ENCODE measurements at places on chromosomes 1 and 21.

GRCh38 chr1:154689083-154689482 lies 81.1 kb upstream of the ADAR start:
- no peak for DNase-seq

DNA sequence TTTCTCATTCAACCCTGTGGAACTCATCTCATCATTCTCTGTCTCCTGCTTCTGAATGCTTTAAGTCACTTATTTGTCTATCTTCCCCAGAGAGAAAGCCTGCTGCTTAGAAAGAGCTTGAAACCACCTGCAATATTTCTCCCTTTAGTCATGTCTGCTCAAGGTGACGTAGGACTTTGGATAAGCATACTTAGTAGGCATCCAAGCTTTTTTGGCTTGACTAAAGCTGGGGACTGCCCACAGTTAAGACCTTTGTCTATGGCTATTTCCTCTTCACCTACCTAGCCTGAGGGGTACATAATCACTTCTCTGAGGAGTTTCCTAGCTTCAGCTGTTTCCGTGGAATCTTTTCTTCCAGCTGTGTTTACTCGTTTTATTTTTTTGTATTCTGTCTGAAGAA lies 665.8 kb upstream of the CAMK1G start:
- no peak for DNase-seq

DNA sequence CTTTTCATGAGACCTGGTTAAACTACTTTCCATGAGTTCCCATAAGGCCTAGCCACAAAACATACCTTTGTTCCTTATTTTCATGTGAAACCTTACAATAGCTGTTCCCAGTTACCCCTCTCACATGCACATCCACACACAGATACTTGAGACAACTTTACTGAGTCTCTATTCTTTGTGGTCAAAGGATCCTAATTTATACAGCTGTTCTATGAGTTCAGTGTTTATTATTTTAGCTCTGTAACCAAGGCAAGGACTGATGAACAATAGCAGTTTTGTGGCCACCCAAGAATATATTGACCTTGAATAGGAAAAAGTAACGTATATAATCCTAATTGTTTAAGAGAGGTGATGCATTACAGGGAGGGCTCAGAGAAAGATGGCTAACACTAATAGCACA lies 160.5 kb upstream of the CACYBP start:
- DNase-seq, result no peak

- peak; percentile 73 for DNase-seq
These were observed 437 bp upstream of the HSPG2 start for GRCh38 chr1:21937372-21938121.

GRCh38 chr1:112034277-112034676 lies 44.8 kb upstream of the KCND3 start:
- no peak for DNase-seq

- no peak for DNase-seq
These were observed 28.4 kb downstream of the DMBX1 start for GRCh38 chr1:46517932-46518498.

DNA sequence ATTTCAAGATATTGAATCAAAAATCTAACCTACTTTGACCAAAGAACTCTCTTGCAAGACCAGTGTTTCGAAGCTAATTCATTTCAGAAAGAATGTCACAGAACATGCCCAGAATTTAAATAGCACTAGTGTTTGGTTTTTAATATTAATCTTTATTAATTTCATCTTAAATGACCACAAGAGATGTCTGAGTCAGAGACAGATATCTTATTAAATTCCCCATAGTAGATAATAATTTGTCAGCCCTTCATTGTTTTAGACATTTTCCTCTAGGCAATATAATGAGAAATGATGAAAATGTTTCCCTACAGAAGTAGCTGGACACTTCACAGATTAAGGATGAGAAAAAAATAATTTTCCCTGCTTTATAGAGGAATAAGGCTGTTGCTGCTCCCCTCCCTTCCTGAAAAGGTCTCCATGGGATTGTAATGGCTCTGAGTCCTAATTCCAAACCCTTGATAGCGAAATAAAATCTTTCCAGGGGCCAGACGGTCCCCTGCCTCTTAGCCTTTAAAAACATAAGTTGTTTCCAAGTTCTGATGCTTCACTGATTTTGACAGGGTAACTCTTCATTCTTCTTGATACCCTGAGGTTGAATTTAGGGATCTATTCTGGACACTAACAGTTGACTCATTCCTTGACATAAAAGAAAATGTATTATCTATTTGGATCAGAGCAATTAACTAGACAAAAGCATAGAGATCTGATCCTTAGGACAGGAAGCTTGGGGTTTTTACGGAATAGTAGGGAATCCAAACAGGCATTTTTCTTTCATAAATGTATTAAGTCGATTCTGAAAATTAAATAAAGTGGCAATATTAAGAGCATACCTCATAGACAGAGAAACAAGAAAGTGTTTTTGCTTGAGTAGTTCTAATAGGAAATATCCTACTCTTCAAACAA lies 820.8 kb downstream of the BRINP3 start:
- DNase-seq, result no peak

- DNase-seq, result no peak
These were observed 28.9 kb upstream of the RUNX1 start for GRCh38 chr21:35077975-35078374.

DNA sequence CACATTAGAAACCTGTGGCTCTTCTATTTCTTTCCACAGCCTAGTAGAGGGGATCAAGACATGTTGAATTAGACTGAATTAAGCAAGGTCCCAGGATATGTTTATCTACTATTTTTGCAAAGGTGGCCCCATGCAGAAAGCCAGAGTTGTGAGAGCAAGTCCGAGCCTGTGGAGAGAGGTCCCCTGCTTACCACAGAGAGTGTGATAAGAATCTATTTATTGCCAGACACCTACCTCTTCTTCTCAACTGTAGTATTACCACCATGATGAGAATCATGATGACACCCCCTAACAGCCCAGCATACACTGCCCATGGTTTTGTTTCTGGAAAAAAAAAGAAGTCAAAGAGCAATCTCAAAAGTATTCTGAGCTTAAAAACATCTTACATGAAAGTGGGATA lies 23.0 kb downstream of the SLAMF1 start:
- no peak for DNase-seq

DNA sequence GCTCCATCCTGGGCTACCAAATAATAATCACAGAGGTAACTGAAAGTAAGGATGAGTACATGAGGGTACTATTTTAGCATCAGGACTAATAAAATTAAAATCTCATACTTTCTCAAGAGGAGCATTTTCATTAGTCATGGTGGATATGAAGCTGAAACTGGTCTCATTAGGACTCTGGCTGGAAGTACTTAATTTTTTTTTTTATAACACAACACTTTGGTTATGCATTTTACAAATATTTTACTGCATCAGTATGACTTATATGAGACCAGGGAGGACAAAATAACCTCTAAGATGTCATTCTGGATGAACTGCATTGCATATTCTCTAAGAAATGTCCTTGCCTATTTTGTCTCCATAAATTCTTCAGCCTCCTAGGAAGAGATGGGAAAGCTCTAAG lies 290.9 kb downstream of the HLX start:
- DNase-seq, result no peak

DNA sequence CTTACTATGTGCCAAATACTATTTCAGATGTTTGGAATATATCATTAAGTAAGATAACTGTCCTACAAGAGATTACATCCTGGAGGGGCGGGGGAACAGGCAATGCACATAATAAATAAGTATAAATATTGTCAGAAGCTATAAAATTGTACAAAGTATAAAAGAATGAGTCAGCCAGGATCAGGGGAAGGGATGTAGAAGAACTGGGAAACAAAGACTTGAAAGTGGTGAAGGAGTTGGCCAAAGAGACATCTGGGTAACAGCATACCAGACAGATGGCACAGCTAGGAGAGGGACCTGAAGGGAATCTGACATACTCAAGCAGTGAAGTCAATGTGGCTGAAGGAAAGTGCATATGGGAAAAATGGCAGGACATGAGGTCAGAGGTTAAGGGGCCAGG lies 53.9 kb downstream of the CYYR1 start:
- DNase-seq, result no peak

DNA sequence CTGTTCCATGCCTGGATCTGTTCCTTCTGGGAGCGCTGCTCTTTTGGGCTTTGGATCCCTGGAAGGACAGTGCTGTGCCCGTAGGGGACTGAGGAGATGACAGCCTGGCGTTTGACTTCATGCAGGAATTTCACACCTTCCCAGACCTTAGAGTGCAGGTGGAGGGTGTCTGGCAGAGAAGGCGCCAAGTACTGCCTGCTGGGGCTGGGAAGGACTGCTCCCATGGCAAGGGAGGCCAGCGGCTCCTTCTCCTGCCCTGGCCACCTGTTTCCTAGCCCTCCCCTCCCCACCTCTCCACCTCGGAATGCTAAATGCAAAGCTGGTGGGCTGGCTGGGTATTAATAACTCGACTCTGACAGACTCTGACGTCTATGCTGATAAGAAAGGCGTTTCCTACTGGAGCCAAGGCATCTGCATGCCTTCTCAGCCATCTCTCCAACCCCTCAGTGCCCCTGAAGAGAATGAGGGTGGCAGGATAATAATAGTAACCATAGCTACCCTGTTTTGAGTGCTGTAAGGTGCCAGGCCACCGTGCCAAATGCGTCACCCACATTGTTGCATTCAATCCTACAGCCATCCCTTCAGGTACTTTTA lies 17.5 kb upstream of the PDIK1L start:
- peak; percentile 34 for DNase-seq

GRCh38 chr1:118920124-118920717 lies 67.9 kb downstream of the TBX15 start:
- DNase-seq, result no peak

DNA sequence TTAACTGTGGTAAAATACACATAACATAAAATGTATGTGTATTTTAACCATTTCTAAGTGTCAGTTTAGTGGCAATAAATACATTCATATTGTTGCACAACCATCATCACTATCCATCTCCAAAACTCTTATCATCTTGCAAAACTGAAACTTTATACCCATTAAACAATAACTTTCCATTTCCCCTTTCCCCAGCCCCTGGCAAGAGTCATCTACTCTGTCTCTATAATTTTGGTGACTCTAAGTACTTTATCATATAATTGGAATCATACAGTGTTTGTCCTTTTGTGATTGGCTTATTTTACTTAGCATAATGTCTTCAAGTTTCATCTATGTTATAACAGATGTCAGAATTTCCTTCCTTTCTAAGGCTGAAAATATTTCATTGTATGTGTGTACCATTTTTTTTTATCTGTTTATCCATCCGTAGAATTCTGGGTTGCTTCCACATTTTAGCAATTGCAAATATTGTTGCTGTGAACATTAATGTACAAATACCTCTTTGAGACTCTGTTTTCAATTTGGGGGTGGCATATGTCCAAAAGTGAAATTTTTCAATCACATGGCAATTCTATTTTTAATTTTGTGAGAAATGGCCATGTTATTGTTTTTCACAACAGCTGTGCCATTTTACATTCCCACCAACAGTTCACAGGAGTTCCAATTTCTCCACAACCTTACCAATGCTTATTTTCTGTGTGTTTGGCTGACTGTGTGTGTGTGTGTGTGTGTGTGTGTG lies 153.9 kb upstream of the GORAB start:
- DNase-seq, result no peak

DNA sequence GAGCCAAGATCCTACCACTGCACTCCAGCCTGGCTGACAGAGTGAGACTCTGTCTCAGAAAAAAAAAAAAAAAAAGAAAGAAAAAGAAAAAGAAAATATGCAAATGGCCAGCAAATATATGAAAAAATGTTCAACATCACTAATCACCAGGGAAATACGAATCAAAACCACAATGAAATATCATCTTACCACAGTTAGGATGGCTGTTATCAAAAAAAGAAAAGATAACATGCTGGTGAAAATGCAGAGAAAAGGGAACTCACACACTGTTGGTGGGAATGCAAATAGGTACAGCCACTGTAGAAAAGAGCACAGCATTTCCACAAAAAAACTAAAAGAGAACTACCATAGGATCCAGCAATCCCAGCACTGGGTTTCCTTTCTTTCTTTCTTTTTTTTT lies 477.5 kb downstream of the SMYD3 start:
- DNase-seq, result peak; percentile 26

DNA sequence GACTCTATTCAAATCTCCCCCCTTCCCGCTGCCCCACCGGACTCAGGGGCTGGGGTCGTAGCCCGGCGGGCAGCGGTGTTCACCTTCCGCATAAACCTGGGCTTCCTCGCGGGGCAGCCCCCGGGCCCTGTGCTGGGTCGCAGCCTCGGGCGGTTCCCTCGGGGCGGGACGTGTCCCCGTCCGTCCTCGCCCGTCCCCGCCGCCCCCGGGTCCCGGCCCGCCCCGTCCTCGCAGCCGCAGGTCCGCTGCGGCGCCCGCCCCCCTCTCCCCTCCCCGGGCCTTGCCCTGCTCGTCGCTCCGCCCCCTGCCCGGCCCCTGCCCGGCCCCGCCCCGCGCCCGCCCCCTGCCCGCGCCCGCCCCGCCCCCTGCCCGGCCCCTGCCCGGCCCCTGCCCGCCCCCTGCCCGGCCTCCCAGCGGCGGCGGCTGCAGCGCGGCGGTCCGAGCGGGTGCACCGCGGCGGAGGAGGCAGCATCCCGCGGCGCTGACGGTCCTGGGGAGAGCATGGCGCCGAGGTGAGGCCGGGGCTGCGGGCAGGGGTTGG lies at the start of gene COL18A1:
Gene COL18A1 (plus strand): TSS at position 436 of the 541 bp plus-strand sequence. CDS start 66 bp downstream, at position 502.
- no peak for DNase-seq

- no peak for DNase-seq
These were observed 110.8 kb downstream of the MATN1 start for GRCh38 chr1:30612536-30613065.

- no peak for DNase-seq
These were observed 200.4 kb upstream of the FGGY start for GRCh38 chr1:59096501-59096900.

DNA sequence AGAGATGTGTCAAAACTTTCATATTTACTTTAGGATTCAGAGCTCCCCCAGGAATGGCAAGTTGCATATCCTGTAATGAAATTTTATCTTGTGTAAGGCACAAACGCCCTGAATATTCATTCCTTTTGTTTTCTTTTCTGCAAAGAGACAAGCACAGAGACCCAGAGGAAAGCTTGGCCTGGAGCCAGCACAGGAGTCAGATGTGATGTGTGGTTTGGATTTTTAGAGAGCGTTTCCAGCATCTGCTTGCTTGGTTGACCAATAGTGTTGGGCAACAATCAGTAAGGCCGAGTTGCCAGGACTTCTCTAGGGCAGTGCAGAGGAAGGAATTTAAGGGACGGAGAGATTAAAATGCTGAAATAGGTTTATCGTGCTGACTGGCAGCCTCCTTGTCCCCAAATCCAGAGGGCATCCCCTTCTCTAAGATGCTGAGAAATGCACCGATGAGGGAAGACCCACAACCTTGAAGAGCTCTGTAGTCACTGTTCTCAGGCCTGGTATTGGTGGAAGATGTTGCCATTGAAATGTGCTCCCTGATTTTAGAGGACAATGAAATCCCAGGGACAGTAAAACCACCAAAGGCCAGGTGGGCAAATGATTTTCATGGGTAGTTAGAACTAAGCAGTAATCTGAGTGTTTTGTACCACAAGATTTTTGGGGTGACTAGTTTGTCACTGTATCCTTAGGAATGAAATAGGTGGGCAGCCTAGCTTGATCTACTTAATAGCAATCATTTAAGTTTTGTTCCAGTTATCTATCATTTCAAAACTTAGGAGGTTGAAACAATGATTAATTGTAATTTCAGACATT lies 37.9 kb upstream of the RHOU start:
- DNase-seq, result peak; percentile 97

GRCh38 chr1:93807311-93807930 lies 71.6 kb downstream of the DNTTIP2 start:
- peak; percentile 85 for DNase-seq

GRCh38 chr1:72485801-72486200 lies 203.5 kb upstream of the NEGR1 start:
- no peak for DNase-seq

GRCh38 chr1:57307392-57308170 lies 116.3 kb downstream of the DAB1 start:
- DNase-seq, result no peak

- DNase-seq, result no peak
These were observed 203.0 kb downstream of the SLC35F3 start for GRCh38 chr1:234107416-234108021.

GRCh38 chr1:156487862-156488261 lies 12.7 kb downstream of the MEF2D start:
- DNase-seq, result no peak

Data from amniotic epithelial cell (primary cell).